ENCODE measurements at places on chromosomes 13 and 19.

DNA sequence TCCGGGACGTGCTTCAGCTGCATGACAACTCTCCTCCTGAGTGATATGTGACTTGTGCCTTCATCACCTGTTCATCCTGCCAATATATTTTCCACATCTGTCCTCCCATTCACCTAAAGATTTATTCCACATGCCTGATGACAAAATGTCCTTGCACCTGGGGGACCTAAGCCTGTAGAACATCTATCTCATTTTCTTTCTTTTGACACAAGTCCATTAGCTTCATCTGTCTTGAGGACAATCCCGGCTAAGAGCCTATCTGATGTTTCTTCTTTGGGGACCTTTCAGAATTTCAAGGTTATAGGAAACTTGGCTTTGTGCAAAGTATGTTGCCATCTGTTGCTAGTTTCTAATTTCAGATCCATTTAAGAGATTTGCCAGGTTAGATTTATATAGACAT, 41.1 kb downstream of the ITGBL1 start:
- no peak for DNase-seq

DNA sequence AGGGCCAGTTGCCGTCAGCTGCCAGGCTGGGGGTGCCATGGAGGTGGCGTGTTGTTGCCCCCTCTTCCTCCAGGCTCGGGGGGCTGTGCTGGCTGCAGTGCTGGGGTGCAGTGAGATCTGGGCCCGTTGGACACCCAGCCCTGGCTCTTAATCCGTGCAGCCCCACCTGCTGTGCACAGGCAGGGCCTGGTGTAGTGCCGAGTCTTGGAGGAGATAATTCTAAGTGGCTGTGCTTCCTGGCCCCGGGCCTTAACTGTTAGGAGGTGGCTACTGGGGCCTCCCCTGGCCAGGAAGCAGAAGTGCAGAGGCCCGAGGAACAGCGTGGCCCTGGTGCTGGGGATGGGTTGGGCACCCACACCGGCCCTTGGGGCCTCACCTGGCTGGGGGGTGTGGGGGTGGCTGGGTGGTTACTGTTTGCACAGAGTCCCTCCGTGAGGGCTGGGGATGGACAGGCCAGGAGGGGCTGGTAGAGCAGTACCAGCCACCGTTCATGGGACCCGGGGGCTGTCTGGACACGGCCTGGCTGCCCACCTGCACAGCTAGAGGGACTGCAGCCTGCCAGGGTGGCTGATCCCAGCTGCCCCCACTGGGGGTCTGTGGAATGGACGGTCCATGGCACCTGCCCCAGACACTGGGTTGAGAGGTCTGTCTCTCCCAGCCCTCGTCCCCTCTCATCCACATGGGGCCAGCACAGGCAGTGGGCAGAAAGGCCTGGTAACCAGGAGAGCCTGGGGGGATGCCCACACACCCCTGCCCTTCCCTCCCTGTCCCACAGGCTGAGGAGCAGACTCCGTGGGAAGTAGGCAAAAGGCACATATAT, 3.3 kb downstream of the GPX4 start:
- DNase-seq = no peak

GRCh38 chr19:56712611-56713276, 41.2 kb upstream of the ZNF835 start:
- DNase-seq = no peak

GRCh38 chr13:20301403-20302071, 69.4 kb upstream of the GJB6 start:
- no peak for DNase-seq

DNA sequence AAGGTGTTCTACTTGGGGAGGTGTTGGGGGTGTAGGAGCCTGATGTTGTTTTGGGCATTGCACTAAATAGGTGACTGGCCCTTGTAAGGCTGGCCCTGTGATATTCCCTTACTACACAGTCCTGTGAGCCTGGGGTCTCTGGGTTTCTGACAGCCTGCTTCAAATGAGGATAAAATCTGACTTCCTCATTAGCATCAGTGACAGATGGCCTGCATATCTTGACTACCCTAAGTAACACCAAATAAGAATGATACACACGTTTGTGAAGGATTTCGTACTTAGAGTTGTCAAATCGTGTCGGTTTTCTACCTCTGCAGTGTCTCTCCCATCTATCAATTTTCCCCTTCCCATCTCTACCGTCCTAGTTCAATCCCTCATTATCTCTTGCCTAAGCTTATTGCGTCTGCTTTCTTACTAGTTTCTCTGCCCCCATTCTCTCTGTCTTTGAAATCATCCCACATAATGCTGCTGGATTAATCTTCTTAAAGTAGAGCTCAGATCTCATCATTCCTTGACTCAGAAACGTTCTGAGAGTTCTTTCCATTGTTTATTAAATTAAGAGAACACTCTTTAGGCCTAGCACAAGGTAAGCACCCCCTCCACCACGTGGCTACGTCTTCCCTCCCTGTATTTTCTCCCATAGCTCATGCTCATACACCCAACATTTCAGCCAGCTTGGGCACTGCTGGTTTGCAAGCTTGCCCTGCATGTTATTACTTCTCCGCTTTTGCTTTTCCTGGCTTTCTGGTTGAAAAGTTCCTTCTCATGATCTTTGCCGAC, 26.2 kb upstream of the CNMD start:
- no peak for DNase-seq

DNA sequence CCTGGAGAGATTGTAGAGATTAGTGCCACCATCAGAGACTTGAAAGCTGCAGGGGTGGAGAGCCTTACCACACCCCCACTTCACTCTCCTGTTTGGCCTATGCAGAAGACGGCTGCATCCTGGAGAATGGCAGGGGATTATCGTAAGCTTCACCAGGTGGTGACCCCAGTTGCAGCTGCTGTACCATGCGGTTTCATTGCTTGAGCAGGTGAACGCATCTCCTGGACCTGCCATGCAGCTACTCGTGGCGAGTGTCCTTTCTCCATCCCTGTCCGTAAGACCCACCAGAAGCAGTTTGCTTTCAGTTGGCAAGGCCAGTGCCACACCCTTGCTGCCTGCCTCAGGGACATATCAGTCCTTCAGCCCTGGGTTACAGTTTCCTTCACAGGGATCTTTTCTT, 21.2 kb downstream of the PPP5C start:
- DNase-seq = no peak
